ENCODE measurements at places on chromosomes 5 and 9.
A peak's percentile ranks its signal among the peaks of the same experiment; 100 is the strongest.

DNA sequence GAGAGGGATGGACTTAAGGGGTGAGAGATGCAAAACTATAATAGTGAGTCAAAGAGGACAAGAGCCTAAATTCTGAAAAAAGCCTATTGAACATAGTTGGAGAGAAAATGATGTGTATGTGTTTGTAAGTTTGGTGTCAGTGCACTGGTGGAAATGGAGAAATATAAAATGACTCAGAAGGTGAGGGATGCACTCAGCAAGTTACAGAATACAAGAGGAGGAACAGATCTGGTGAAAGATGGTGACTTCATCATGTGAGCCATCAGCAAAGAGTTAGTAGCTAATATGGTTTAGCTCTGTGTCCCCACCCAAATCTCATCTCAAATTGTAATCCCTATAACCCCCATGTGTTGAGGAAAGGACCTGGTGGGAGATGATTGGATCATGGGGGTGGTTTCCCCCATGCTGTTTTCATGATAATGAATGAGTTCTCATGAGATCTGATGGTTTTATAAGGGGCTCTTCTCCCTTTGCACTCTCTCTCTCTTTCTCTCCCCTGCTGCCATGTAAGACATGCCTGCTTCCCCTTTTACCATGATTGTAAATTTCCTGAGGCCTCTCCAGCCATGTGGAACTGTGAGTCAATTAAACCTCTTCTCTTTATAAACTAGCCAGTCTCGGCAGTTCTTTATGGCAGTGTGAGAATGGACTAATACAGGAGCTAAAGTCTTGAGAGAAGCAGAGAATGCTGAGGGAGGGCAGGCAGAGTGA, 30.4 kb upstream of the FYB1 start:
- DNase-seq: no peak

DNA sequence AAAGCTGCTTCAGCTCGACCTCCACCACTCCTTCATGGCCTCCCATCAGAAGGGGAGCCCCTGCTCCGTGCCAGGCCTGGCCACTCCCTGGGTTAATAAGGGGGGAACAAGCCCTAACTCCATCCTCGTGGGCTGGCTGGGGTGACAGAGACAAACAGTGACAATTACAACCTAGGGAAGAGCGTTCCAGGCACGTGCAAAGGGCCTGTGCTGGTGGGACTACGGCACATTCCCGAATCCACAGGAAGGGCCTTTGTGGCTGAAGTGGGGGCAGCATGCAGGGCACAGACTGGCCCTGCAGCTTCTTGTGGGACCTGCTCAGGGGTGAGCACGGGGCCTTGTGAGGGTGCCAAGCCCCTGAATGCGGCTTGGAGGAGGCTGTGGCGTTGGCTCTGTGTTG, 157.4 kb downstream of the C9orf50 start:
- DNase-seq: no peak

DNA sequence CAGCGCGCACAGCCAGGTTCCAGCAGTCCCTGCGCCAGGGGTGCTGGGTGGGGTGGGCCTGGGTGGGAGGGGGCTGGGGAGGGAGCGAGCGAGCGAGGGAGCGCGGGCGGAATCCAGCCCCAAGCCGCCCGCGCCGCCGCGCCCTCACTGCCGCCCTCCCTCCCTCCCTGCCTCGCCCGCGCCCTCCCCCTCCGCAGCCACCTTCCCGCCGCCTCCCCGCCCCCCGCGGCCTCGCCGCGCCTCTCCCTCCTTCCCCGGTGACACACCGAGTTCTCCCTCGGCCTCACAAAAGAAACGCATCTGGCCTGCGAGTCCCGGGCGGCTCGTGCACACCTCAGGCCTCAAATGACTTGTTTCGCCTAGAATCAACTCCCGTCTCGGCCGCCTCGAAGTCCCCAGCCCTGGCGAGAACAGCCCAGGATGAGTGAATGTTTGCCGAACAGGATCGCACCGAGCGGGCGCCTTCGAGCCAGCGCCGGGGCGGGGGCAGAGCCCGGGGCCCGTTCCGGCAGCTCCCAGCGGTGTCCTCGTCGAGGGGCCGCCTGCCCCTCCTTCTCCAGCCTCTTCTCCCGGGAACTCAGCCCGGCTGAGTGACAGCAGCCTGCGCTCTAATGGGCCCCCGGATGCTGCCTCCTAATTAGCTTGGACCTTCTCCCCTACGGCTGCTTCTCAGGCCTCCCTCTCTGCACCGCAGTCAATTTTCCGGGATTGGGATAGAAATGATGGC, 371 bp upstream of the PITX1 start:
- DNase-seq: peak; percentile 85

DNA sequence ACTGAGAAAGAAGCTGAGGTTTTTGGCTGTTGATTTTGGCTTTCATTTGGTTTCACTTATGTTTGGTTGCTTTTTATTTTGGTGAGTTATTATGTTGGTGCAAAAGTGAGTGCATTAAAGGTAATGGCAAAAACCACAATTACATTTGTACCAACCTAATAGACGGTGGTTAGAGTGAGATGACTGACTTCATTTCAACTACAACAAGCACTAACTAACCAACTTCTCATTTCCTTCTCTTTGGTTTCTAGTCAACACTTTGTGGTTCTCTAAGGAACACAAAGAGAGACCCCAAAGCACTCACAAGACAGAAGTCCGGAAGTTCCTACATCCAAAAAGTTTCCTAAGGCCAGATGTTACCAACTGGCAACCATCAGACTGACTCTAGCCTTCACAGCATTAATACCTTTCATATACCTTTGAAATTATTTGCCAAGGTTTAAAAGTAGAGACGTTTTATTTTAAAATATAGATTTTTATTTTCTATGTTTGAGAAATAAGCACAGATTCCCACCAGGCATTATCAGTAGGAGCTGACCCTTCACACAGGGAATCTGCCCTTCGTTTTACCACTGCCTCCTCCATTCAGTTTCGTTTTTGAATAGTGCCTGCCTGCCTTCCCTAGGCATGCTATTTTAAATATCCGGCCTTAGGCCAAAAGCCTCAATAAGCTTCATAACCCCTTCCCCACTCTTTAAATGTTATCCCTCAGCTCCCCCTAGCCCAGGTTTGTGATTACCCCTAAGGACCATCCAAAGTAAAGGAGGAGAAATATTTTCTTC, 301.1 kb upstream of the PTGER4 start:
- no peak for DNase-seq

Data from neural progenitor cell (in vitro differentiated cells).